ENCODE measurements at places on chromosomes 16 and 17. TPM values are rescaled to one million over a fixed set of nuclear protein-coding genes. Genes with fewer than 3 reads are reported as not detected.

DNA sequence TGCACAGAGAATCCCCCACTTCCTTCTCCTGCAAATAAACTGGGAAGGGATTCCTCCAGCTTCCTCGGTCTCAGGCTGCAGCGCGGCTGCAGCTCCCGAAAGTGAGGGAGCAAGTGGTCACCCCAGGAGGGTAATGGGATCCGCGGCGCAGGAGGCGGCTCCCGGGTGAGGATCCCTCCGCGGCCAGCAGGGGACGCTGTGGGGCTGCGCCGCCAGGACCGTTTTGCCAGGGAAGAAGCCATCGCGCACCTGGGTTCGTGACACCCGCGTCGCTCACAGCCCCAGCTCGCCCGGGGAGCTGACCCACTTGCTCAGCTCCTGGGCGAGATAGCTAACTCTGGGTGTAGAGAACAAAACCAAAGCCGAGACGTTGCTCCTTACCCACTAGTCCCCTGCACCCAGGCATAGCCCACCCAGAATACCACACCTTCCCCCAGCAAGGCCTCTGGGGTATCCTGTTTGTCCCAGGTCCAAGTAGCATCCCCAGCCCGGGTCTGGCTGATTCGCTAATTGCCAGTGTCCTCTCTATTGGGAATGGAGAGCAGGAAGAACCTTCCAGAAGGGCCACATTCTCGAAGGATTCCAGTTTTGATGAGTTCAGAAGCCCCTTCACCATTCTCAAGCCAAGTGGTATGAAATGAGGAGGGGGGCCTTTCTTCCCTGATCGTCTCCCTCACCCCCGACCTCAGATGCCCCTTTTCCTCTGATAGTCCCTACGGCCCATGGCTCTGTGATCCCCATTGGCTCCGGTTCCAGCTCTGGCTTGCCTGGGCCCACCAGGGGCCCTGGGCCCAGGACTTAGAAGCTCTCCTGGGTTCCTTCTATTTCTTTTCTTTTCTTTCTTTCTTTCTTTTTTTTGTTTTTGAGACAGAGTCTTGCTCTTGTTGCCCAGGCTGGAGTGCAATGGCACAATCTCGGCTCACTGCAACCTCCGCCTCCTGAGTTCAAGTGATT lies 14.1 kb downstream of the CYGB start:
- peak; percentile 88 for DNase-seq

DNA sequence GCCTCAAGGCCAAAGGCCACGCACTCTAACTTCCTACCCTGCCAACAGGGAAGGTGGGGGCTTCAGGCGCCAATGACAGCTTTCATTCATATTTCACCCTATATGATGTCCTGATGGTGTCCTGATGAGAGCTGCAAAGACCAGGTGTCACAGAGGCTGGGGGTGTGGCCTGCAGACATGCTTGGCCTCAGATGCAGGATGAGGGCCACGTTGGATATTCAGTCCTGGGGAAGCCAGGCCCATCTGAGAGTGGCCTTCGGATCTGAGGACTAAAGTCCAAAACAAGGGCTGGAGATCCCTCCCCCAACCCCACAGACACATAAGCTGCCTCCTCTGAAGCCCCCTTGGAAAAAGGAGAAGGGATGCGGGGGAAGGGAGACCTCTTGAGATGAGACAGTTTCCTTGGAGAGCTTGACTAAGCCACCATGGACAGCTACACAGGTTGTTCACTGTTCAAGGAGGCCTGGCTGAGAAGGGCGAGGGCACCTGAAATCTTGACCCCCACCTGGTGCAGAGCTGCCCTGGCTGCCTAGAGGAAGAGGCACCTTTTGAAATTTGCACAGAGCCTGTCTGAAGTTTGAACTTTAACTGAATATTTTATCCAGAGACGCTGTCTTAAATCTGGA lies 24.3 kb upstream of the GSG1L start:
- DNase-seq, result no peak

The TBC1D3B gene
- total RNA-seq, result 1.6 TPM

DNA sequence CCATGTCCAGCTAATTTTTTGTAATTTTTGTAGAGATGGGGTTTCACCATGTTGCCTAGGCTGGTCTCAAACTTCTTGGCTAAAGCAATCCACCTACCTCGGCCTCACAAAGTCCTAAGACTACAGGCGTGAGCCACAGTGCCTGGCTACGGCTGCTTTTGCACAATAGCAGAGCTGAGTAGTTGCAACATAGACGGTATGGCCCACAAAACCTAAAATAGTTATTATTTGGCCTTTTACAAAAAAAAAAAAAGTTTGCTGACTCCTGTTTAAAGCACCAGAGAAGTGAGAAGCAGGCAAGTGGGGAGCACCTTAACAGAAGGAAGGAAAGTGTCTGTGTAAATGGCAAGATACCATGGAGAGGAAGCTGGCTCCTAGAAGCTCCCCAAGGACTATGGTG lies 5.3 kb upstream of the HSF5 start:
- no peak for DNase-seq

The VASN gene
- total RNA-seq, result 1.6 TPM

The GNAO1 gene
- 54.2 TPM for total RNA-seq

- peak; percentile 77 for DNase-seq
Measured at GRCh38 chr17:77372444-77373298, 231.9 kb downstream of the SEC14L1 start.

DNA sequence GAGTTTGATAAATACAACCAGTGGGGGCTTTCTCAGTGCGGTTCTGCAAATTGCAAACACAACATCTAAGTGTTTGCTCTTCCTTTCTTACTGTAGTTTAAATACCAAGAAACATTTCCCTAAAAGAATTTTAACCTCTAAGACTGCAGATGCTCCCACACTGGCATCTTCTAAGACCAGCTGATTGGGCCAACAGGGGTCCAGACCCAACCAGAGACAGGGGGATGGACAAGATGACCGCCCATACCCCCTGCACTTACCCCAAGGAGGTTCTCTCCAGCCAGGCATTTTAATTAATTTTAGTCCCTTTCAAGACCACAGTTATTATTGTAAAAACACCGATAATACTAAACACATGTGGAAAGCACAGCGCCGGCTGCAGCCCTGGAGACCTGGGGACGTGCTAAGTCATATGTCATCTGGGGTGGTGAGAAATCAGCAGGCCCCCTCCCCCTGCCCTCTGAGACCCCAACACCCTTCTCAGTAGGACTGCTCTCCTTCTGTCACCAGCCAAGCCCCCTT lies 242.3 kb downstream of the SOX9 start:
- no peak for DNase-seq

GRCh38 chr16:66581246-66581952 lies 2.1 kb downstream of the CMTM2 start:
- no peak for DNase-seq

DNA sequence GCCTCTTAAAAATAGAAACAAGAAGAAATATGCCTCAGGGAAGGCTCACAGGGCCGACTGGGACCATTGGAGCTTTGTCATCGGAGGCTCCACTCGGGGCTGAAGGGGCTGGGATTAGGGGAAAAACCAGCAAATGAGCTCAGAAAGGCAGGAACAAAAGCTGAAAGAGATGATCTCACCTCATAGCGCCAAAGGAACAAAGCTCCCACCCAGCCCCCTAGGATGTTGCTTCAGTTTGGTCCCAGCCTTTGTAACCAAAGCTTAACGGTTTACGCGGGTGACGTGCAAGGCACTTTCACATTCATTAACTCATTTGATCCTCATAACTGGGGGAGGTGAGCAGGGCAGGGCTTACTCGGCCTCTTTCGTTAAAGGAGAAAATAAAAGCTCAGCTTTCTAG lies 168.5 kb upstream of the DYNLRB2 start:
- DNase-seq, result no peak

GRCh38 chr17:78908426-78908825 lies 5.4 kb upstream of the CEP295NL start:
- DNase-seq, result no peak

The RBL2 gene
- 88.5 TPM for total RNA-seq

- no peak for DNase-seq
Measured at GRCh38 chr17:74603037-74603635, 11.1 kb upstream of the CD300LD start.

DNA sequence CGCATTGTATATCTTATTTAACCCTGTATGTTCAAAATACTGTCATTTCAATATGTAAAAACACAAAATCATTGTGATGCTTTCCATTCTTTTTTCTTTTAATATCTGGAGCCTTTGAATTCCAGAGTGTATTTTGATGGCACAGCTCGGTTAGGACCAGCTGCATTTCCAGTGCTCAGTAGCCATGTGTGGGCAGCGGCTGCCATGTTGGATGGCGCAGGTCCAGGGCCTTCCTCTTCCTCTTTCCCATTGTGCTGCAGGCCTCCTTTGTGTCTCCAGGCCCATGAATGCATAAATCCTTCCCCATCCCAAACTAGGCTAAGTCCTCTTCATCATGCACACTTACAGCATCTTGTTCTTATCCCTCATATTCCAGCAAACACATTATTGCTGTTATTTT lies 13.0 kb downstream of the IRX3 start:
- no peak for DNase-seq

The SLC35G6 gene
- total RNA-seq, result not detected

The PPY gene
- not detected for total RNA-seq

The TPSB2 gene
- total RNA-seq, result not detected

The AXIN1 gene
- 24.5 TPM for total RNA-seq

- no peak for DNase-seq
Measured at GRCh38 chr16:68526143-68526781, 12.8 kb upstream of the ZFP90 start.

DNA sequence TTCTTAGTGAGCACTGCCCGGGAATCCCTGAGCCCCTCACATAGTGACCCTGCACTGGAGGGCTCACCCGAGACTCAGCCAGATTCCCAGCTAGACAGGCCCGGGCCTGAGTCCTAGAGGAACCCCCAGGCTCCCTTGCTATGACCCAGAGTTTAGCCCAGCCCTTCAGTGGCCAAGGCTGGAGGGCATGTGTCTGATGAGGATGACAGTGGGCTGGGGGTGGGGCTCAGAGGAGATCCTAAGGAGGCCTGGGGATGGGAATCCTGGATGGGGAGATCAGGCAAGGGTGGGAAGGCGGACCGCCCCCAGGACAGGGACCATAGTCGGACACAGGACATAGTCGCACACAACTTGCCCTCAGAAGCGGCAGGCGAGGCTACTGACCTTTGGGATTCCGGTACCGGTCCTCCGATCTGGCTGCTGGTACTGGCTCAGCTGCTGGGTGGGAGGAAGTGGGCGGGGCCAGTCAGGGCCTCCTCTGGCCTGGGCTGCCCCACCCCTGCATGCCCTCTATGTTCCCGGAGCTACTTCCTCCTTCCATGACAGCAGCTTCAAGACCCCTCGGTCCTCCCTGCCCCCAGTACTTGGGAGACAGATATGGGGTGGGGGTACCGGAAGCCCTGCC lies 1.1 kb downstream of the CD79B start:
- DNase-seq, result no peak

GRCh38 chr17:64778240-64779097 lies 116.4 kb upstream of the SMURF2 start:
- no peak for DNase-seq

DNA sequence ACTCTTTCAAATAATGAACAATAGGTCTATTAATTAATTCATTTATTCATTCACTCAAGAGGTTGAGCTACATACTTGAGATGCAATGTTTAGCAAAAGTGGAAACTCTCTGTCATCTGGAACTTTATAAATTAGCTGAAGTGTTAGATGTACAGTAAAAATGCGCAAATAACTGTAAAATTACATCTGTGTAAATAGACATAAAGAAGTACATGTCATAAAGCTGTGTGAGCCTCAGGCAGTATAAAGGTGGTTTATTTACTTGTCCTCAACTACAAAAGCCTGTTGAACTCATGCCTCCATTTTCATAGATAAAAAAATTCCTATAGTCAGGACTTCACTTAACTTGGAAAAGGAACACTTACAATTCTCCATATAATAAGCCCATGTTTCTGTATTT lies 343.1 kb downstream of the CDH11 start:
- no peak for DNase-seq

The TSPAN10 gene
- total RNA-seq, result not detected

DNA sequence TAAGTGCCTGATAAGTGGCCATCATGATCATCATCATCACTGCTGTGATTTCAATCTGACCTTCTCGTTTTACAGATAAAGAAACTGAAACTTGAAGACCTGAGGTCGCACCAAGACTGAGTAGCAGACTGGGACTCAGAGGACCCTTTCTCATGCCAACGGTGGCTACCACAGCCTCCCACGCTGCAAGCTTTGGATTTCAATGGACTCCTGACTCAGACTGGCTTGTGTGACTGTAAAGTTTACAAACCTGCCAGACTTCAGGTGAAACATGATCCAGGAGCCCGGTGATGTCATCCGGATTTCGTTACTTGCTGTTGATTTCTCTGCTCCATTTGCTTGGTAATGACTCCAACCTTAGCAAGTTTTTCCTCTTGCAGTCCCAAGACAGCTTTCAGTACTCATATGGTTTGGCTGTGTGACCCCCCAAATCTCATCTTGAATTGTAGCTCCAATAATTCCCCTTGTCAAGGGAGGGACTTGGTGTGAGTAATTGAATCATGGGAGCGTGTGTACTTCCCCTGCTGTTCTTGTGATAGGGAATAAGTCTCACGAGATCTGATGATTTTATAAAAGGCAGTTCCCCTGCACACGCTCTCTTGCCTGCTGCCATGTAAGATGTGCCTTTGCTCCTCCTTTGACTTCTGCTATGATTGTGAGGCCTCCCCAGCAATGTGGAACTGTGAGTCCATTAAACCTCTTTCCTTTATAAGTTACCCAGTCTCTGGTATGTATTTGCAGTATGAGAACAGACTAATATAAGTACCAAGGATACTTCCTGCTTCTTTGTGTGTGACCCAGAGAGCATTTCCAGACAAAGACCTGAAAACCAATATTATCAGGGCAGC lies 26.7 kb upstream of the IRX6 start:
- DNase-seq, result no peak

The FBXL16 gene
- 4.5 TPM for total RNA-seq

The RNF112 gene
- total RNA-seq, result 26.1 TPM

DNA sequence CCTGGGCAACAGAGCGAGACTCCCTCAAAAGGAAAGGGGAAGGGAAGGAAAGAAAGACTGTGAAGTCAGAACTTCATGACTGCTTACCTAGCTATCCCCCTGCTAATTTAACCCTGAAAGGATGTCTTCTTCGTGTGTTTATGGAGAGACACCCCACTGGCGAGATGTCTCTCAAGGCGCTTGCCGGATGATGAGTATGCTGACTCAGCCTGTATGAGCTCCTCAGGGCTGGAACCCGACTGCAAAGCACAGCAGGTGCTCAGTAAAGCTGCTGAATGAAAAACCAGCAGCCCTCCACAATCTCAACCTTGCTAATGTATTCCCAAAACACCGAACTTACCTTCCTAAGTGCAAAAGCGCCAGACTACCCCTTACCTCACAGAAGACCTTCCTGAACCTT lies 2.3 kb downstream of the ANKFY1 start:
- no peak for DNase-seq
